GM19239 (cell line): ENCODE measurements at places on chromosomes 6 and 20.

- no peak for DNase-seq
Measured at GRCh38 chr6:66435321-66435720, 728.3 kb upstream of the EYS start.

- DNase-seq = no peak
Measured at GRCh38 chr20:10661261-10661660, 12.5 kb downstream of the JAG1 start.

DNA sequence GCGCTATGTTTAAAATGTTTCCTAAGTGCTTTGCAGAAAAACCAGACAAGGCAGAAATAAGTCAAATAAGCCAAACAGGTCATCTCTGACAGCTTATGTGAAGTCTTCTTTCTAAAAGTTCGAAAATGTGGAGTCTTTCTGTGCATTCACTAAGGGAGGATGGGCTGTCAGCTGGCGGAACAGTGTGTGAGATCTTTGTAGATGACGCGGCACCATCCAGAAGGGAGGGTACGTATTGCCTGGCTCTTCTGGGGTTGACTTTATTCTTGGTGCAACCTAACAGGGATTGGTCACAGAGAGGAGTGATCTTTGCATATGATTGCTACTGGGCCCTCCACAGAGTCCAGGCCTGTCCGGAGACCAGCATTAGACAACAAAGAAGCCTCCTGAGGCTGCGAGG is 114.5 kb upstream of the EDN1 start:
- no peak for DNase-seq

GRCh38 chr6:46502486-46503119 is 11.4 kb upstream of the RCAN2 start:
- DNase-seq = no peak

- no peak for DNase-seq
Measured at GRCh38 chr6:19835605-19836004, 1.6 kb upstream of the ID4 start.

GRCh38 chr6:32436995-32437836 is 2.5 kb upstream of the HLA-DRA start:
- DNase-seq = peak; percentile 30

DNA sequence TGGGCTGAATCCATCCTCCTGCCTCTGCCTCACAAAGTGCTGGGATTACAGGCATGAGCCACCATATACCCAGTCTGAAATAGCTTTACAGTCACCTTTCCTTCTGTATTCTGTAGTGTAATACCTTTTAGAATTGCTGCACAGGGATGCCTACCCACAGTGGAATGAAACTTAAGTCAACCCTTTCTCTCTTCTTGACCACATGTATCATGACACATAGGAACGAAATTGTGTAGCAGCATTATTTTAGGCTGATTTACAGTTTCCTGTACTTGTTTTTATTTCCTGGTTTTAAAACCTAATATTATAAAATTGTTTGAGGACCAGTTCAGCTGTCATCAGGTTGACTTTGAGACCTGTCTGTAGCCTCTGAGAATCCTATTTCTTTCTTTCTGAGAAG is 297.8 kb downstream of the ZFAND3 start:
- DNase-seq = no peak

GRCh38 chr6:107080036-107080435 is 35.3 kb downstream of the BEND3 start:
- DNase-seq = no peak

- DNase-seq = no peak
Measured at GRCh38 chr6:2197984-2198383, 47.4 kb downstream of the GMDS start.

GRCh38 chr6:47237196-47237595 is 72.5 kb downstream of the TNFRSF21 start:
- DNase-seq = no peak

GRCh38 chr20:48211238-48211637 is 426.0 kb upstream of the SULF2 start:
- no peak for DNase-seq

DNA sequence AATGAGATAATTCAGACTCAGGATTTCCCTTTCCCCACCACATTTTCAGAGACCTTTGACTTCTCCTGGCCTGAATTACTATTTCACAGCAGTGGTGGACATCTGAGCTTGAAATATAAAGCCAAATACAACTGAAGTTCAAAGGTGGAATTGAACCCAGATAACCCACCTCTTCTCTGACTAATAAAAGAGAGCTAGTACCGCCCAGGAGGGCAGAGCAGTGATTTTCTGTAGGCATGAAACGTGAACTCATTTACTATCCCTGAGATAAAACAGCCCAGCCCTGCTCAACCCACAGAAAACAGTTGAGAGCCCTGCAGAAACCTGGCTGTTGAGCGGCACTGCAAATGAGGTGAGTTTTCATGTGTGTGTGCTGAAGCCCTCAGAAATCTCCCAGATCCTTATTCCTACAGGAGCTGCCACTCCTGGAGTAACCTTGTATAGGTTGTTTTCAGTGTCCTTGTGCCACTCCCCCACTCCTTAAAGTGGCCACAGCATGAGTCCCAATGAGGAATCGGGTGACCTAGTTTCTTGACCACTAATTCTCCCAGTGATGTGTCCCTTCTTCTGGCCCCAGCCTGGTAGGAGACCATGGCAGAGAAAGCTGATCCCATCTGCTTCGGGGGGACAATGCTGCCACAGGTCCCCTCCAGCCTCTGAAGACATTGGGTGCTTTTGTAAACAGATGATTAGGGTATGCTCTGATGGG is 99.2 kb downstream of the NOL4L start:
- no peak for DNase-seq

GRCh38 chr20:33825340-33826269 is 14.5 kb downstream of the CHMP4B start:
- DNase-seq = no peak

DNA sequence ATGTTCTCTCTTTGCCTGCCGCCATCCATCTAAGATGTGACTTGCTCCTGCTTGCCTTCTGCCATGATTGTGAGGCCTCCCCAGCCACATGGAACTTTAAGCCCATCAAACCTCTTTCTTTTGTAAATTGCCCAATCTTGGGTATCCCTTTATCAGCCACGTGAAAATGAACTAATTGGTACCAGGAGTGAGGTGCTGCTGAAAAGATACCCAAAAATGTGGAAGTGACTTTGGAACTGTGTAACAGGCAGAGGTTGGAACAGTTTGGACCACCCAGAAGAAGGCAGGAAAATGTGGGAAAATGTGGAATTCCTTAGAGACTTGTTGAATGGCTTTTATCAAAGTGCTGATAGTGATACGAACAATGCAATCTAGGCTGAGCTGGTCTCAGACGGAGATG is 694.9 kb downstream of the FRK start:
- DNase-seq = no peak

- DNase-seq = no peak
Measured at GRCh38 chr20:50049442-50050026, 63.4 kb downstream of the UBE2V1 start.

DNA sequence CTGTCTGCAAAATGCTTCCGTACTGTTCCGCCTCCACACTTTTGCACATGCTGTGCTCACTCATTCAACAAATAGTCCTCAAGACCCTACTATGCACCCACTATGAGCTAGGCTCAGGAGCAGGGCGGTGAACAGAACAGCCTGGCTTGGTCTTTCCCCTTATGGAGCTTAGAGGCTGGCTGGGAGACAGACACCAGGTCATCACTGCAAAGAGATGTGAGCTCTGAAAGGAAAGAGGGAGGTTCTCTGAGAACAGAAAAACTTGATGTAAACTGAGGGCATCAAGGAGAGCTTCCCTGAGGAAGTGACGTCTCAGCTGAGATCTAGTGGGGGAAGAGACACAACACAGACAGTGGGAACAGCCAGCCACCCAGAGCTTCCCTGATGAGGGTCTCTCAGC is 31.0 kb upstream of the TGM2 start:
- DNase-seq = no peak

DNA sequence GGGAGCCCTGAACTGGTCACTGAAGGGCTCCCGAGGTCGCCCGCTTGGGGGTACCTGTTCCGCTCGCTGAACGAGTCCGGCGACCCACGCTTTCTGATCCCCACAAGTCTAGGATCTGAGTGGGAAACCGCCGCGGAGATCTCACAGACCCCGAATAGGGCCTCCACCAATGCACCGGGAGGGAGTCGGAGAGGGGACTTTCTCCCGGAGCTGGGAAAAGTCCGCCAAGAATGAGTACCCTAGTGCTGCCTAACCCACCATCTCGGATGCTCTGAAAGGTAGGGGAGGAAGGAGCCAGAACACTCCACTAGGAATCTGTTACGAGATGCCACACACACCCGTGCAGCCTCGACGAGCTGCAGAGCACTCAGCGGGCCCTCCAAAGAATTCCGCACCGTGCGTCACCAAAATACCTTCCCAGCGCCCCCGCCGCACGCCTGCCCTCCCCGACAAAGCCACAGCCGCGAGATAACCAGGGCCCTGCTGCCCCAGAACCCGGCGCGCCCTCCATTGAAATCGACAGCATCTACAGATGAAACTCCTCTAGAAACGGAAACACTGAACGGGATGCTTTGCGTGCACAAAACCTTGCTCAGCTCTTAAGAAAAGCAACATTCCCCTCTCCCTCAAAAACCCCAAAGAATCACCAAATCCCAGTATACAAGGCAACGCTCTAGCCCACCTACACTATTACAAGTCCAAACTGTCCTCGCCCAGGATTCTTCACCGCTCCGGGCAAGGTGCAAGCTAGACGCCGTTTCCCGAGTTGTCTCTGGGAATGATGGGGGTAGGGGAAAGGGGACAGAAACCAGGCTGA is 686 bp downstream of the COL12A1 start:
- DNase-seq = no peak

- DNase-seq = peak; percentile 34
Measured at GRCh38 chr6:14635195-14635594, 517.6 kb downstream of the CD83 start.

DNA sequence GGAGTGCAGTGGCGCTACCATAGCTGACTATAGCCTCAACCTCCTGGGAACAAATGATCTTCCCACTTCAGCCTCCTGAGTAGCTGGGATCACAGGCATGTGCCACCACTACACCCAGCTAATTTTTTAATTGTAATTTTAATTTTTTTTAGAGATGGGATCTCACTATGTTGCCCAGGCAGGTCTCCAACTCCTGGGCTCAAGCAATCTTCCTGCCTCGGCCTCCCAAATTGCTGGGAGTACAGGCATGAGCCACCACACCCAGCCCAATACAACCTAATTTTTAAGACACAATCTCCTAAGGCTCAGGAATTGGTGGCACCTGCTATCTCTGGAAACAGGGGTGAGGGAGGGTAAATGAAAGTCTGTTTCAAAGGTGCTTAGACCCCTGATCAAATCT is 5.8 kb downstream of the ZBTB24 start:
- DNase-seq = no peak

DNA sequence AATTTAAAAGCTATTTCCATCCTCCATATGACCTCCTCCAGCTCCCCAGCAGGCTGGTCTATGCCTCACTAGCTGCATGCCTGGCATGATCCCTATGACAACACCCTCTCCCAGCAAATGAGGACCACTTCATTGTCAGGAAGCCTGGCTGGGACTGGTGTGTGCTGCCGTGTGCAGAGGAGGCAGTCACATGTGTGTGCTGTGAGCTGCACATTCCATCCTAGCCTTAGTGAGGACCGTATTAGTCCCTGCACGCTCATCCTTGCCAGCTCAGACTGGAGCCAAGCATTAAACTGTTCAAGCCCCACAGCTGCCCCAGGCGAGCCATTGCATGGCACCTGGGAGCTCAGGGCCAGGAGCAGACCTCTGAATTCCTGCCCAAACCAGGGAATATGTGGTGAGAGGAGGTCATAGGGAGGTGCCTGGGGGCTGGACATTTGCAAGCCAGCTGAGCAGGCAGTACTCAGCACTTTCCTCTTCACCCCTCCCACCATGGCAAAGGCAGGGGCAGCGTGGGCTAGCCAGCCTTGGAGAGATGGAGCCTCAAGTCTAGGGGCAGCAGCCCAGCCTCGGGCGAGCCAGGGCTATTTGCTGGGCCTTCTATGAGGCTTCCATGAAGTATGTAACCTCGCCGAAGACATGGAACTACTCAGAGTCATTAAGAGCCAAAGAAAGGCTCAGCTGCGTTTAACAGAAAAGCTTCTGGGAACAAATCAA is 8.7 kb upstream of the CCN5 start:
- DNase-seq = no peak

- DNase-seq = no peak
Measured at GRCh38 chr6:128302942-128303341, 217.5 kb downstream of the PTPRK start.

DNA sequence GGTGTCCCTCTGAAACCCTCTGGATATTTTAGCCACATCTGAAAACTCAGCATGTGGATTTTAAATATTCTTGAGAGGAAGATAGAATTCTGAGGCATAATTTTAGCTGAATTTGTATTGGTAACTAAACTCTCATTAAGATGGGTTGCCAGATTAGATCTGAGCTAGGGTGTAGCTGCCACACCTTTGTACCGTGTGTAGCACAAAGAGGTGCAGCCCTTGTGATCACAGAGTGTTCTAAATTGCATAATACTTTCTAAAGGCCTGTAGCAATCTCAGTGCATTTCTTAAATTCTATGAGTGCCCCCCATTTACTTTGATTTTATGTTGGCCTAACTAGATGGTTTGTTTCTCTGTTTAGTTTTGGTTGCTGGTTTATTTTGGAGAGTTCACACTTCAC is 53.0 kb downstream of the FLRT3 start:
- no peak for DNase-seq

- DNase-seq = no peak
Measured at GRCh38 chr6:116471531-116471930, 10.4 kb downstream of the CALHM6 start.

- no peak for DNase-seq
Measured at GRCh38 chr6:169960003-169960344, 208.6 kb downstream of the ERMARD start.

DNA sequence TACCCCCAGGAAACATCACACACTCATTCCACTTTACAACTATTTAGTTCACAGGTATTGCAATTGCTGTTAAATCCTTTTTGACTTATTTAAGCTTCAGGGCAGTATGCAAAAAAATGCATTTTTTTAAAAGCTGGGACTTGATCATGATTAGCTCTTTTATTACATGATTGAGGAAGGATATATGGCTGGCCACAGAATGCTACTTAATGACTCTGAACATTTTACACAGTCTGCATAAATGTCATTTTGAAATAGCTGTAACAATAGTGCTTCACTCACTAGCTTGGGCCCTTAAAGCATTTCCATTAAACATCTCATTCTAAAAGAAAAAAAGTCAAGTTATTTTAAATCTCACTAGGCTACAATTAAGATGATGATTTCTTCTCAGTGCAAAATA is 429.7 kb downstream of the FRK start:
- no peak for DNase-seq

- no peak for DNase-seq
Measured at GRCh38 chr20:50169329-50169823, 15.9 kb upstream of the PEDS1 start.

- DNase-seq = no peak
Measured at GRCh38 chr6:129243377-129243776, 360.4 kb downstream of the LAMA2 start.
